ENCODE measurements at places on chromosomes 7 and 10.

GRCh38 chr7:157797361-157797760 lies 460.6 kb downstream of the DNAJB6 start:
- no peak for DNase-seq

GRCh38 chr7:37488163-37488764 lies 39.6 kb upstream of the ELMO1 start:
- DNase-seq, result no peak

DNA sequence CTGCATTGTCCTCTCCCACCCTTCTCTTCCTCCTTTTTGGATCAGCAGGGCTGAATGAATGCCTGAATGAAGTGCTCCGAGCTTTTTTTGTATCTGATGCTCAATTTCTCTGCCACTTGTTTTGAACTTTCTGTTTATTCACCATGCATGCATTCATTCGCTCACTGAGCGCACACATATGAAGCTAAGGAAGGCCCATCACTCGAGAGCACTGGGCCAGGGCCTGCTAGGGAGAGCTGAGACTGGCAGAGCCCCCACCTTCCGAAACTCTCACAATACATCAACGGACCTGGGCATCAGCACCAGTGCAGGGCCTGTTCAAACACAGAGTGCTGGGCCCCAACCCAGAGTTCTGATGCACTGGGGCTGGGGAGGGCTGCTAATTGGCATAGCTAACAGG lies 45.7 kb downstream of the RPS24 start:
- DNase-seq, result no peak

- no peak for DNase-seq
Observed at GRCh38 chr10:44418637-44419036, 33.7 kb upstream of the CXCL12 start.

- no peak for DNase-seq
Observed at GRCh38 chr10:58318346-58318745, 16.5 kb upstream of the UBE2D1 start.

GRCh38 chr10:131979821-131980270 lies 1.9 kb downstream of the BNIP3 start:
- DNase-seq, result peak; percentile 47

GRCh38 chr7:99325001-99325493 lies 651 bp upstream of the ARPC1A start:
- no peak for DNase-seq

DNA sequence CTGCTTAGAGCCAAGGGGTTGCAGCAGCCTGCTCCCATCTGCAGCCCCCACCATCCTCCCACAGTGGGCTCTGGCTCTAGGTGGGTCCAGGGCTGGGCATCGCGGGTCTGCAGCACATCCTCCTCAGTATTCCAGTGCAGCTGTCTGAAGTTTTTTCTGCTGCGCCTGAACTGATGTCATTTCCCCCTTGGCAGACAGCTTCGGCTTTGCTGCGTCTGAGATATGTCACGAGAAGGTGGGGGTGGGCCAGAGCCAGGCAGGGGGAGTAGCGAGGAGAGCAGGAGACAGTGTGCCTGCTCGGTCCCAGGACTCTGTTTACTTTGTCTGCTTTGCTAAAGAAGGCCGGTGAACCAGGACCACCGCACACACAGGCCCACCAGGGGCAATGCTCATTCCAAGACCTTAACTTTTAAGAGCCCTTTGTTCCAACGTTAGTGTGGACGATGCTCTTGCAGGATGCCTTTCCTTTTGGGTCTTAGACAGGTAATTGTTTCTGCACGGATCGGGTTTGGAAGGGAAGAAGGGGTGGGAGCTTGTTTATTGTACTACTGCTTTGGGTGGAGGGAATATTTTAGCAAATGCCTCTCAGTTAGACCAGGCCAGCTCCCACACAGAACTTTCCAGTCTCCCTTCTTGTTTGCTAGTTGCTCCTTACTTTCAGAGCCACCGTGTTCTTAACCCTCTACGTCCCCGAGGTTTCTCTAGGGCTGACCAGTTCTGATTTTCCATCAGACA lies 32.4 kb downstream of the WBP1L start:
- DNase-seq, result no peak

GRCh38 chr10:122018951-122019413 lies 30.0 kb downstream of the TACC2 start:
- DNase-seq, result no peak

DNA sequence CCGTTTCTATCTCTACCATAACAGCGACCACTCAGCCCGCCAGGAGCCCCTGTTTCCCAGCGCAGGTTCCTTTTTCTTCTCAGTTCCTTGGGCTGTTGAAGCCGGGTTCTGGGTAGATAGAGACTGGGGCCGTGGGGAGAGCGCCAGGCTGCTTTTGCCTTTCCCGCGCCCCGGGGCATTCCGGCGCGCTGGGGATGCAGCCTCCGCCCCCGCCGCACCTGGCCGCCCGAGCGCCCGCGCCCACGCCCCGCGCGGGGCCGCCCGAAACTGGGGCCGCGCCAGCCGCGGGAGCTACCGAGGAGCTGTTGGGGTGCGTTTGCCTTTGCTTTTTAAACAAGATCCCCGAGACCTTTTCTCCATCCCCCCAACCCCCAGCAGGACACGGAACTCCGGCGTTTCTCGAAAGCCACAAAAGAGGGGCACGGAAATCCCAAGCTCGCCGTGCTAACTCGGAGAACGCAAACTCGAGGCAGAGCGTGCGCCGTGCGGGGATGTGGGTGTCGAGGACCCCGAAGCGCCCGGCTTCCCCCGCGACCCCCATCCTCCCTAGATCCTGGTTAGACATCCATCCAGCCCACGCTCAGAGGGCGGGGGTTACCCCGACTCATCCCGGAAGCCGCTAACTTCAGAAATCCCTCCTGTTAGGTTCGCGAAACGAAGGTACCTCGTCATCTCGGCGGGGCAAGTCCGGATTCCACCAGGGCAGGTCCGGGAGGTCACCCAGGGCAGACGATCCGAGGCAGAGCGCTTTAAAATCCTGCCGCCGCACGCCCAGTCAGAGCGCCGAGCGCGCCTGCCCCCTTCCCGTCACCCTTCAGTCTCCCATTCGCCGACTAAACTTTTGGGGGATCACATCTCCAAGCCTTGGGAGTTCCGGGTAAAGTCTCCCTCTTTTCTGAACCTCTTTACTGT lies 1.0 kb downstream of the GRM8 start:
- no peak for DNase-seq

- DNase-seq, result peak; percentile 92
Observed at GRCh38 chr7:98280791-98281756, at the start of gene BRI3. BRI3 (plus strand) TSS chr7:98281686; CDS start chr7:98281796, 110 bp downstream.

Measured in HuH-7.5 (cell line).